ENCODE measurements at places on chromosomes 4 and X.

DNA sequence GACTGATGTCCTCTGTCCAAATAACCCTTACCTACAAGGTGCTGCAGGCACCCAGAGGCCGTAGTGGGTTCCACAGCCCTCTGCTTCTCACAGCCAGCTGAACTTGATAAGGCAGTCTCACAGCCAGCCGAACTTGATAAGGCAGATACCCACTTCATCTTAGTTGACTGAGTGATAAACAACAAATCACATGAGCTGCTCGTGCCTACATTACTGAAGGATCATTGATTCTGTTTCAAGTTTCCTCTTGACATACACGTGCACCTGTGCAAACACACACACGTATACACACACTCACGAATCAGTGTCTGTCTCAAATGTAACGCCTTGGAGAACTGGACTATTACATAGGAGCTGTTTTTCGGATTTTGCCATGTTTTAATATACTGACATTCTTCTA, 276.3 kb downstream of the DCTD start:
- no peak for DNase-seq

DNA sequence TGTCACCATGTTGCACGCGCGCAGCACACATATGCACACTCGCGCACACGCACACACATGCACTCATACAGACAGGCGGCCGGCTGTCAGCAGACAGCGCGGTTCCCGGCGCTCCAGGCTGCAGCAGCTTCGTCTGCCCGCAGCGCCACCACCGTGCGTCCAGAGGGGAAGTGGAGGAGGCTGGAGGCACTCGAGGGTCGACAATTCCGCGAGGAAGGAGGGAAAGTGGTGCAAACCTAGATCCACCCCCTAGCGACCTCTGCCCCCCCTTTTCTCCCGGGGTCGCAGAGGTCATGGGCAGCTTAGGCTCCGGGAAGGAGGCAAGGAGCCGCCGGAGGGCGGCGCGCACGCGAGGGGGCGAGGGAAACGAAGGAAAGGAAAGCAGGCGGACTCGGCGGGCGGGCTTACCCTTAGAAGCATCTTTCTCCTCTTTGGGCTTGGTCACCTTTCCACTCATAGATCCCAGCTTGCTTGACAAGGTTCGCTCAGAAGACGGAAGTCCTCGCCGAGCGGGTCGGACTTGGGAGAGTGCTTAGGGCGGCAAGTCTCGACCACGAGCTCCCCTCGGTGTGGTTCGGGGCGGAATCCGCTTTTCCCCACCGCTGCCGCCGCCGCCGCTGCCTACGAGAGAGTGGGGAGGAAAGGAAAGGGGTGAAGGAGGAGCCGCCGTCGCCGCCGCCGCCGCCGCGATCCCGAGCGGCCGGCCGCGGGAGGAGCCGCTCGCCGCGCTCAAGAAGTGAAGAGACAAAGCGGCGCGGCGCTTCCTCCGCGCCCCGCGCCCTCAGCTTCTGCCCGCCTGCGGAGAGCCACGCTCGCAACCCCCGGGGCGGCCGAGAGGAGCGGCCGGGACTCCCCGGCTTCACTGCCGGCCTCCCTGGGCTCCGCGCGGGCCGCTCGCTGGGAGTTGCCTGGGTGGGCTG, 326.6 kb upstream of the F9 start:
- no peak for DNase-seq

- no peak for DNase-seq
Measured at GRCh38 chr4:83308672-83309071, 24.1 kb upstream of the COQ2 start.

DNA sequence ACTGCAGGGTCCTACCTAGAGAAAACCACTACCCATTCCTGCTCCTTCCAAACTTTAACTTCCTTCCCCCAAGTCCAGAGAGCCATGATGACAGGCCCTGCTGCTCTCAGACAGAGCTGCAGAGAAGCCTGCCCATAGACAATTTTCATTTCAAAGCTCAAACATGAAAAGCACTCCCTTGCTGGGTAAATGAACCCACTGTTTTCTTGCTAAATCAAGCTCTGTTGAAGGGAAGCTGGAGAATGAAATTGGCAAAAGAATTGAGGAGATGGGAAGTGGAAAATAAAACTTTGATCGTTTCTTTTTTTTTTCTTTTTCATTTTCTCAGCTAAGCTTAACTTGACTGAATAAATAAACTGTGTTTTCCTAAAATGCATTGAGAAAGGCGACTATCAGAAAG, 331.1 kb upstream of the CPEB2 start:
- DNase-seq, result no peak

GRCh38 chr4:84901740-84902281, 64.7 kb downstream of the WDFY3 start:
- DNase-seq, result no peak

DNA sequence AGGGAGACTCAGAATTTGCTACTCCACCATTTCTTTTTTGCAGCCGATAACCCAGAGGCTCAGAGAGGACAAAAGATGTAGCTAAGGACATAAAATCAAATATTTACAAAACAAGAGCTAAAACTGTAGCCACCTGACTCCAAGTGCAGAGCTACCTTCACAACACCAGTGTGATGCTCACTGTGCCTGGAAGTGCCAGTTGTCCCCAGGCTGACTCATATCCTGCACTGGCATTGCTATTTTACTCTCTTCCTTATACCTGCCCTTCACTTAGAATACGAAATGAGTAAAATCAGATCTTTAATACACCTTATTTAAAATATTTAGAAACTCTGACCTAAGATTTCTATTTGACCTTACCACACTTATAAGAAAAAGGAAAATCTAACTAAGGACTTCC, 39.5 kb downstream of the SLC7A11 start:
- no peak for DNase-seq

- DNase-seq, result no peak
Measured at GRCh38 chr4:122733787-122734120, 1.2 kb downstream of the BBS12 start.

GRCh38 chr4:158996669-158997074, 106.2 kb upstream of the RAPGEF2 start:
- no peak for DNase-seq

GRCh38 chrX:48086082-48086481, 14.6 kb upstream of the ZNF630 start:
- DNase-seq, result no peak

- DNase-seq, result no peak
Measured at GRCh38 chr4:47747211-47747610, 90.7 kb downstream of the CORIN start.

- no peak for DNase-seq
Measured at GRCh38 chrX:42715701-42716262, 62.2 kb downstream of the PPP1R2C start.

DNA sequence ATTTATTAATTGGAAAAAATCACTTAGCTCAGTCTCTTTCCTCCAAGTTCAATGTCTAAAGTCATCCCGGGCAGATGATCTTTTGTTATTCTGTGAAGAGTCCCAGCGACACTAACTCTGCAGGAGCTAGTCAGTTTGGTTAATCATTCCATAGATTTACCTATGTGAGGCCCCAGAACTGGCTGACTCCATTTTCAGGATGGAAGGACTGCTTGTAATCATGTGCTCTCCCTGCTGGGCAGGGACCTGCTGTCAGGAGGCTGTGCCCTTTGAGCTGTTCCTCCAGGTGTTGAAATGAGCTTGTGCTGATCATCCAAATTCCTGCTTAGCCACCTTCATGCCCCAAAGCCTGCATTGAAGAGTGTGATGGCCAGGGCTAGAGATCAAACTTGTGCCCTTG, 169.8 kb downstream of the NHS start:
- no peak for DNase-seq

GRCh38 chr4:5162909-5163508, 111.7 kb downstream of the STK32B start:
- DNase-seq, result no peak

DNA sequence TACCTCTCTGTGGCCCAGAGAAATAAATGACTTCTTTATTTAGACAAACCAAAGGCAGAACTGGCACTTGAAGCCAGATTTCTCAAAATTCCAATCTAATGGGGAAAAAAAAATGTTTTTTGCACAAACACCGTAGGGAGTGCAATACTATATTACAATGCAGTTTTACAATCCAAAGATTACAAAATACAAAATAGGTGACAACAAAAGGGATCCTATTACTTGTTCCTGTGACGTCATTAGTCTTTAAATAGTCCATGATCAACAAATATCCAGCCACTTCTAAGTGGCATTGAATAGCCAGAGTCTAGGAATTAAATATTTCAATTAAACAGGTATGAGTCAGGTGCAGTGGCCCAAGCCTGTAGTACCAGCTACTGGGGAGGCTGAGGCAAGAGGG, 3.0 kb upstream of the APBB2 start:
- no peak for DNase-seq

DNA sequence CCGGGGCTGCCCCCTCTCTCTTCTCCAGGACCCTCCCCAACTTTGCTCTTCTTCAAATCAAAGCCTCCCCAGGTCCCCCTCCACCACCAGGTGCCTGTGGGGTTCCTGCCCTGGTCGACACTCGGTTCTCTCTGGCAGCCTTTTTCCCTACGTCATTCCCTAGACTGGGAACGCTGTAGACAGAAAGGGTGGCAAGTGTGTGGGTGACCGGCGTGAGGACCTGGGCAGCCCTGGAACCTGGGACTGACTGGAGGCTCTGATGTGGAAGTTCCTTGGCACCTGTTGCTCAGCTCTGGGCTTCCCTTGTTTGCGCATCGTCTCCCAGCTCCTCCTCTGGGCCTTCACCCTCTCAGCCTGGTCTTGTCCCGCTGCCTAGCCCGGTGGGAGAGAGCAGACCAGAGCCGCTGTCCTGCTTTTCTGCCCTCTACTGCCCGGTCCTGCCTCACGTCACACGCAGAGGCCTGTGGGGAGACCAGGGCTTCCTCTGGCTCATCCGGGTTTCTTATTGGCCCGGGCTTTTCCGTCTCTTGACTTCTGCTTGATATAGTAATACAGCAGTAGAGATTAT, 1.3 kb downstream of the TACC3 start:
- DNase-seq, result no peak

DNA sequence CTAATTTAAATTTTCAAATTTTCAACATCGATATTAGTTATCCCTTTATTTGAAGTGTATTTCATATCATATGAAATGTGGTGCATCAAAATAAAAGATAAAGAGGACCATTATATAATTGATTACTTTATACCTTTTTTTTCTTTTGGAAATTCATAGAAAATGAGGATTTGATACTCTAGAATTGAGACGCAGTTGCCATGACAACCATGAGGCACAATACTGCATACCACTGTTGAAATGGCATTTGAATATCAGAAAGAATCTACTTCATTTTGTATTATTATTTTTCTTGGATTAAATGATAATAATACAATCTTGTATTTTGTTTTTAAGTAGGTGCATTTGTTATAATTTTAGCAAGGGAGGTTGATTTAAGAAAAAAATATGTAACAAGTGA, 323.1 kb downstream of the PCDH18 start:
- DNase-seq, result no peak

GRCh38 chrX:40866893-40867292, 131.6 kb upstream of the MED14 start:
- no peak for DNase-seq

DNA sequence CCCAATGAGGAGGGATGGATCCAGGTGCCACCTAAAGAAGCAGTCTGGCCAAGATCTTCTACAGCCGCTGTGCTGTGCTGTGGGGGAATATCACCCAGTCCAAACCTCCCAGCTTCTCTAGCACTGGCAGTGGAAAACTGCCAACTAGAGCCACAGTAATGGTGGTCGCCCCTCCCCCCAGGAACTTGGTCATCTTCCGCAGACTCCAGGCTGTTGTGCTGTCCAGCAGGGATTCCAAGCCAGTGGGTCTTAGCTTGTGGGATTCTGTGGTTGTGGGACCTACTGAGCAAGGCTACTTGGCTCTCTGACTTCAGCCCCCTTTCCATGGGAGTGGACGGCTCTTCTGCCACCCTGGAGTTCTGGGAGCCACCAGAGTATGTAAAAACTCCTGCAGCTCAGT, 18.2 kb downstream of the GPRASP1 start:
- DNase-seq, result no peak

GRCh38 chr4:96356591-96357370, 516.9 kb downstream of the PDHA2 start:
- no peak for DNase-seq

DNA sequence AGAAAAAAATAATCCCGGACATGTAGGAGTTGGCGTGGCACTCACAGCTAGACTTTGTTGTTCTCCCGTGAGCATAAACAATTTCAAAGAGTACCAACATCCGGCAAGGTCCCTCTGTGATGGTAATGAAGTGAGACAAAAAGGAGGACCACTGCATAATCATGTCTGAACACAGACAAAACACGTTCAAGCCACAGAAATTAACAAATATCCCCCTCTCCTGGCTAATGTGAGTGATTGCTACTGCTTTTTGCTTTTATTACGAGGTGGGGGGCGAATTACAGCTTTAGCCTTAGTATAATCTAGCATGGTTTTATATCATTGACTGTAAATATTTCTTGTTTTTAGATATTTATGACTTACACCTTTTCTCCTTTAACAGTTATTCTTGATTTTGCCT, 118.5 kb downstream of the PLS3 start:
- no peak for DNase-seq

- no peak for DNase-seq
Measured at GRCh38 chrX:153450114-153450948, 4.5 kb upstream of the TREX2 start.

DNA sequence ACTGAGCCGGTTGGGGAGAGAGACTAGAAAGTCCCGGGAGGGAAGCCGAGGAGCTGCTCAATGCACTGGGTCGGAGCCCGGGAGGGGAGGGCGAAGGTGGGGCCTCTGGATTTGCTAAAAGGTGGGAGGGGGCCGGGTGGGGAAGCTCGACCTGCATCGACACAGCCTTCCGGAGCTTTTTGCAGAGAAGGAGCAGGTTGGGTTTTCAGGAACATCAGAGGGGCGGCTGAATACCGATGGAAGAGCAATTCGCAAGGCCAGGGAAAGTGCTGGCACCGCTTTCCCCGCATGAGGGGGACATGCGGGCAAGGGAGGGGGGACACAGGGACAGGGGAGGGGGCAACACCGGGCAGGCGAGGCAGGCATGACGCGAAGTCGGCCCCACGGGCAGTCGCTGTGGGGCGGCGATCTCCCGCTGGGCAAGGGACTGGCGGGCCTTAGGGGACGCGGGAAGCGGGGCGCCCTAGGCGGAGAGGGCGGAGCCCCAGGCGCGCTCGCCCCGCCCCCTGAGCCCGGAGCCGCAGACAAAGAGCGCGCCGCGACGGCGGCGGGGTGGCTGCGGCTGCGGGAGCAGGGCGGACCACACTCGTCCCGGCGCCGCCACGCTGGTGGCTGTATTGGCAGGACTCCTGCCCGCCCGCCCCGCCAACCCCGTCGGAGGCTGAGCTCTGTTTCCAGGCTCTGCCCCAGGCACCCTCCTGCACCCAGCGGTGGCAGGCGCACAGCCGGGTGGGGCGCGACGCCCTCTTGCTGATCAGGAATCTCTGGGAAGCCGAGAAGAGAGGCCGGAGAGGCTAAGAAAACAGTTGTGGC, 11.6 kb downstream of the PDZD4 start:
- no peak for DNase-seq

- DNase-seq, result no peak
Measured at GRCh38 chr4:169492436-169493163, 119.8 kb downstream of the NEK1 start.

DNA sequence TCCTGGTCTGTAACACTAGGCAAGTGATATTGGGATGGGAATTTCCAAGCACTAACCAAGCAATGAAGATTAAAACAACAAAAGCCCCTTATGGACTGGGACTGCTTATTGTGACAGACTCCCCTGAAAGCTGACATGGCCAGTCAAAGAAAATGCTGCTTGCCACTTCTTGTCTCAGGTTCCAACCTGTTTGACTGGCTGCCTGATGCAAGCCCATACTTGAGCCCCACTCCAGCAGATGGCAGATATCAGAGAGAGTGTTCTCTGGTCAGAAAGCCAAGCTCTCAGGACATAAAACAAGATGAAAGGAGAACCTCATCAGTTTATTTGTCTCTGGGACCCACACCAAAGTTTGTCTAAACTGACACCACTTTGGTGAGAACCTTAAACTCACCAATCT, 15.5 kb upstream of the IGBP1 start:
- DNase-seq, result no peak
